Smooth muscle cell of the coronary artery (primary cell): ENCODE measurements at places on chromosomes 6 and 20. TPM values are rescaled to one million over a fixed set of nuclear protein-coding genes. Genes with fewer than 3 reads are reported as not detected.

Gene OVOL2
- not detected in 2 replicates for total RNA-seq

Gene ARMC2
- total RNA-seq, result 0.75 and 1.9 TPM in 2 replicates

Gene F13A1
- total RNA-seq, result 0.15 TPM in 1 of 2 replicates, not detected in the other

Gene MAS1
- under 0.01 TPM in 1 of 2 replicates, not detected in the other for total RNA-seq

Gene PSMG4
- total RNA-seq, result 36.7 and 45.8 TPM in 2 replicates

Gene SNPH
- total RNA-seq, result 6.8 and 7.1 TPM in 2 replicates

Gene NT5E
- total RNA-seq, result 193 and 326 TPM in 2 replicates

Gene OR2H1
- not detected in 2 replicates for total RNA-seq

Gene PMEPA1
- total RNA-seq, result 1.3 and 11.0 TPM in 2 replicates

Gene PAX1
- not detected in 2 replicates for total RNA-seq

Gene ABT1
- total RNA-seq, result 10.5 and 14.0 TPM in 2 replicates

Gene MYL9
- 5.6 and 13.4 TPM in 2 replicates for total RNA-seq

Gene TMEM14B
- total RNA-seq, result 43.2 and 66.3 TPM in 2 replicates

Gene NKX2-2
- not detected in 2 replicates for total RNA-seq

Gene GCNT2
- total RNA-seq, result 0.38 TPM in 1 of 2 replicates, not detected in the other

Gene OPN5
- total RNA-seq, result not detected in 2 replicates

Gene SNAI1
- 0.23 and 2.9 TPM in 2 replicates for total RNA-seq

Gene HCRTR2
- not detected in 2 replicates for total RNA-seq

Gene SRMS
- not detected in 2 replicates for total RNA-seq

Gene STX11
- 0.35 and 1.7 TPM in 2 replicates for total RNA-seq

Gene PRICKLE4
- total RNA-seq, result 0.15 and 0.23 TPM in 2 replicates

Gene C20orf204
- 0.23 and 0.45 TPM in 2 replicates for total RNA-seq

Gene DEFB124
- not detected in 2 replicates for total RNA-seq

Gene TBPL1
- 20.1 and 25.6 TPM in 2 replicates for total RNA-seq

Gene ROS1
- total RNA-seq, result under 0.01 TPM in 2 replicates

Gene SIRPG
- not detected in 2 replicates for total RNA-seq

Gene MICA
- total RNA-seq, result 31.5 and 118 TPM in 2 replicates

Gene LCA5
- total RNA-seq, result 2.1 and 5.3 TPM in 2 replicates

Gene EYA2
- total RNA-seq, result 0.15 and 0.70 TPM in 2 replicates

Gene HLA-DPA1
- total RNA-seq, result 9.7 TPM in 1 of 2 replicates, not detected in the other

Gene PCMT1
- 104 and 114 TPM in 2 replicates for total RNA-seq

Gene TXLNB
- 0.15 and 0.23 TPM in 2 replicates for total RNA-seq

Gene DNAH8
- not detected in 2 replicates for total RNA-seq

Gene SLC26A8
- total RNA-seq, result under 0.01 TPM in 1 of 2 replicates, not detected in the other

Gene LAMA2
- 80.0 and 86.1 TPM in 2 replicates for total RNA-seq

Gene B4GALT5
- 12.3 and 20.4 TPM in 2 replicates for total RNA-seq

Gene HLA-DPB1
- total RNA-seq, result 1.4 and 17.0 TPM in 2 replicates

Gene SOD2
- 308 and 7,525 TPM in 2 replicates for total RNA-seq

Gene NFYA
- total RNA-seq, result 16.4 TPM in 2 replicates

Gene SAMD5
- total RNA-seq, result 0.08 and 0.12 TPM in 2 replicates

Gene TMEM74B
- not detected in 2 replicates for total RNA-seq

Gene PPIL6
- 2.1 and 2.2 TPM in 2 replicates for total RNA-seq

Gene COL21A1
- total RNA-seq, result 0.53 and 29.5 TPM in 2 replicates

Gene PHF1
- 12.4 and 17.4 TPM in 2 replicates for total RNA-seq

Gene FOXF2
- 0.08 and 1.2 TPM in 2 replicates for total RNA-seq

Gene PXT1
- total RNA-seq, result 0.08 and 0.12 TPM in 2 replicates

Gene HLA-E
- total RNA-seq, result 159 and 210 TPM in 2 replicates

Gene VWA7
- total RNA-seq, result 0.15 and 0.23 TPM in 2 replicates

Gene LPA
- not detected in 2 replicates for total RNA-seq

Gene INSM1
- total RNA-seq, result not detected in 2 replicates

Gene RAMACL
- total RNA-seq, result 0.98 and 1.1 TPM in 2 replicates

Gene HTR1E
- total RNA-seq, result not detected in 2 replicates

Gene NAA20
- 34.4 and 44.3 TPM in 2 replicates for total RNA-seq

Gene ADAM33
- 0.30 and 48.6 TPM in 2 replicates for total RNA-seq

Gene TMEM200A
- total RNA-seq, result 43.9 and 71.4 TPM in 2 replicates

Gene GPX5
- not detected in 2 replicates for total RNA-seq
